ENCODE measurements at places on chromosomes 5 and 9.

- DNase-seq = no peak
Measured at GRCh38 chr9:115495052-115495635, 377.2 kb upstream of the TNC start.

- no peak for DNase-seq
Measured at GRCh38 chr5:150579462-150580400, 60.7 kb upstream of the SYNPO start.

- DNase-seq = no peak
Measured at GRCh38 chr5:530001-530955, 6.0 kb upstream of the SLC9A3 start.

GRCh38 chr9:103799959-103800358, 294.1 kb upstream of the SMC2 start:
- DNase-seq = no peak

DNA sequence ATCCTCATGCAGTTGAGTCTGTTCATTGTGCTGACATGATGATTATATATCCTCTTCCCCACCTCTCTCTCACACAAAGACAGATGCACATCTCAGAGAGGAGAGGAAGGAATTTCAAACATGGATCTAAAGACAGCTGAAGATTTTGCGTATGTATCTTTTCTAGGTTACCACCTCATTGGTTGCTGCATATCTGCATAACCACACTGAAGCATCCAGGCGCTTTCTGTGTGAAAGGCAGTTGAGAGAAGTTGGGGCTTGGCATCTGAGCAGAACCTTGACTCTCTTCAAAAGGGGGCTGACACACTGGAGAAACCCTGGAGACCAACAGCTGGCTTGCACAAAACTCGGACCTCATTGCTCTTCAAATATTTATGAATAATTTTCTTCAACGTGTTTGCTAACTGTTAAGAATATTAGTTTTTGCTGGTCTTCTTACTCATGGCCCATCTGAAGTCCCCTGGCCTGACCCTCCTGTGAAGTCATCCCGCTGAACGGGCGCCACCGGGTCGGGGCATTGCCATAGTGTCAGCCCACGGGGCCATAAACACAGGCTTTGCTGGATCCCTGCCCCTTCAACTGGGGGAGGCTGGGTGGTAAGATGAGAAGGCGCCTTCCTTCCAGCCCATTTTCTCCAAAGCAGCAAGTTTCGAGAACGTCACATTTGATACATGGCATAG, 593.2 kb upstream of the CLINT1 start:
- no peak for DNase-seq

GRCh38 chr9:76700916-76701315, 63.3 kb upstream of the PCA3 start:
- no peak for DNase-seq

DNA sequence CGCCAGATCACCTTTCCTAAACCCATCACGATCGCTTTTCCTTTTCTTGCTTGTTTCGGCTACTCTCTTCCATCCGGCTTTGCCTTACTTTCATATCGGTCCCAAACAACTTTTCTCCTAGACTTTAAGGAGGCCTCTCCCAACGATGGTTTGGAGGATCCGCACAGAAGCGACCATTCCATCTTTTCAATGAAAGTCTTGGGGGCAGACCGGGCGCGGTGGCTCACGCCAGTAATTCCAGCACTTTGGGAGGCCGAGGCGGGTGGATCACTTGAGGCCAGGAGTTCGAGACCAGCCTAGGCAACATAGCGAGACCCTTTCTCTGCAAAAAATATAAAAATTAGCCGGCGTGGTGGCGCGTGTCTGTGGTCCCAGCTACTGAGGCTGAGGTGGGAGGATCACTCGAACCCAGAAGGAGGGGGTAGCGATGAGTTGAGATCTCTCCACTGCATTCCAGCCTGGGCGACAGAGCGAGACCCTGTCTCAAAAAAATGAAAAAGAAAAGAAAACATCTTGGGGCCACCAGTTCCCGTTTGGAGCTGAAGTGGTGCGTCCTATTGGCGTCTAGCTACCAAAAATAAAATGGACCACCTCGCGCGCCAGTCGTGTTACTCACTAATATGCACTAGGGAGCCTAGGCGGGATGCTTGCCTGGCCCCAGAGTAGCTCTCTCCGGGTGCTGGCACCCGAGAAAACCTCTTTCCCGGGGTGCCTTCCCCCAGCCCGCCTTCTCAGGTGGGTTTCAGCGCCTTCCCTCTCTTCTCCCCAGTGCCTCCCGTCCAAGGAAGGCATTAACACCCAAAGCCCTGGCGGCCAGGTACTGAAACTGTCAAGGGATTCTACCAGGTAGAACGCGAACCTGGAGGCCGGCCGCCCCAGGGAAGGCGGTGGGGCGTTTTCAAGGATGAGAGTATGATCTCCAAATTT, 800 bp upstream of the AP3B1 start:
- DNase-seq = no peak

- DNase-seq = no peak
Measured at GRCh38 chr9:27054841-27055240, 49.4 kb upstream of the LRRC19 start.

- no peak for DNase-seq
Measured at GRCh38 chr5:171158581-171158980, 150.5 kb upstream of the TLX3 start.

GRCh38 chr5:74196233-74196632, 444.3 kb downstream of the ENC1 start:
- DNase-seq = no peak

GRCh38 chr9:134484479-134484878, 157.1 kb upstream of the COL5A1 start:
- no peak for DNase-seq

GRCh38 chr9:88006511-88007290, 32.4 kb upstream of the CDK20 start:
- DNase-seq = no peak

DNA sequence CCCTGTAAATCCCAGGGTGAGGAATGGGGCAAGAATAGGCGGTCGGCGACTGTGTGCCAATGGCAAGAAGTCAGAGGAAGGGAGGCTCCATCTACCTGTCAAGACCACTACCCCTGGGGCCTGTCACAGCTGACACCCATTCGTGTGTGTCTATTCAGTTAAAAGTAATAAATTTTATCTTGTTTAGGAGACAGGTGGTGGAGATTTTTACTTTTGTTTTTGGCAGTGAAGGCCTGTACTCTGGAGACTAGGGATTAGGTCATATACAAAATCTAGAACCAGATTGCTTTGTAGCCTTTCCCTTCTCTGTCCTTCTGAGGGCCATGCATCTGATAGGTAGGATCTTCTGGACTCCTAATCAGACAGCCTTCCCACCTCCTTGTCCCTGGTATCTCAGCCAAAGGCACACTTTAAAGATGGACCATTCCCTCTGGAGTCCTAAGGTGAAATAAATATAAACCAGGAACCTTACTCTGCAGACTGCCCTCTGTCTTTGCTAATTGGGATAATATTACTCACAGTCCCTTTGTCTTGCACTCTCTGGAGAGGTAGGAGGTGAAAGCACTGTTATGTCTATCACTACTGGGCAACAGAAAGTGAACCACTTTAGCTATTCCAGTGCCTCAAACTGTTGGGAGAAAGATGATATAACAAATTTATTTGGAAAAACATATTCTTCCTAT, 213.2 kb upstream of the ACTBL2 start:
- no peak for DNase-seq

Measured in fibroblast of skin of left quadriceps (primary cell).